ENCODE measurements at places on chromosomes 6 and 20.

DNA sequence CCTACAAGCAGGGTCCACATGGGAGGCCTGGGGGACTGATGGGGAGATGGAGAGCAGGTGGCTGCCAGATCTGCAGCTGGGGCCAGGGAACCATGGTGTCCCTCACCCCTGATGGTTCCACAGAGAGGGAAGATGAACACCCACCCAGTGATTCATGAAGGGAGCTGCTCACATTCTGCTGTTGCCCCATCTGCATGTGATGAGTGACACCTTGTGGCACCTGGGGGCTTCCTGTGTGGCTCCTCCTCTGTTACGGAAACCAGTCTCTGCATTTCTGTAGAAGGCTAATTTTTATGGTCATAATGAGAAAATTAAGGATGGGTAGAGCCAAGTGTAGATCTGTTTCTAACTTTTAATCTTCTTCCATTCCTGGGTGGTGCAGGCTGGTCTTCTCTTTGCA is 217.1 kb downstream of the SMOC2 start:
- no peak for DNase-seq

DNA sequence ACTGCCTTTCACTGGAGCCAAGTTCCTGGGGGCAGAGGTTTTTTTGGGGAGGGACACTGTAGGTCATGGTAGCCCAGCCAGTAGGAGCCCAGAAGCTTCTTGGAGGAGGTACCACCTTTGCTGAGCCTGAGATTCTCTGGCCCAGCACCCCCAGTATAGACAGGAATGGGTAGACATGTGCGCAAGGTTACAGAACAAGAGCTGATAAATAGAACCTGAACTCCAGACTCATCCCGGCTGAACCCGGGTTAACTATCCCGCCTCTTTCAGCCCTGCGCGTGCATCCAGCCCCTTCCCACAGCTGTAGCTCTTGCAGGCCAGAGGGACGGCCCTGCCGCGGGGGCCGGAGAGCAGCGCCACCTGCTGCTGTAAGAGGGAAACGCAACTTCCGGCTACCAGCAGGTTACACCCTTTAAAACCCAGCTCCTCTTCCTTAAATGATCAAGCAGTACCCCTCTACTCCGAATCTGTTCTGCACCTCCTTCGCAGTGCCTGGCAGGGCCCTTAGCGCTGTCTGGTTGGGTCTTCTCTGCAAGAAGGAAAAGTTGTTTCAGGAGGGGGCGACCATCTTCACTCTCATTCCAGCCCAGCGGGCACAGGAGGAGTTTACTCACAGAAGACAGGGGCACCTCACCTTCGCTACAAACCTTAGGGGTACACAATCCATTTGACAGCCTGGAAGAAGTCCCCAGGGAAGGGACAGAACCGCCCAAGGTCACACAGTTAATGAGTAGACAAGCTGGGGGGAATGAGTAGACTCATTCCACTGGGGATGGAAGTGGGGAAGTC is 7.5 kb downstream of the SRXN1 start:
- DNase-seq, result peak; percentile 66

- no peak for DNase-seq
These were observed 192.7 kb upstream of the TFAP2D start for GRCh38 chr6:50520326-50521266.

GRCh38 chr6:3388786-3389185 is 68.1 kb downstream of the SLC22A23 start:
- DNase-seq, result no peak

DNA sequence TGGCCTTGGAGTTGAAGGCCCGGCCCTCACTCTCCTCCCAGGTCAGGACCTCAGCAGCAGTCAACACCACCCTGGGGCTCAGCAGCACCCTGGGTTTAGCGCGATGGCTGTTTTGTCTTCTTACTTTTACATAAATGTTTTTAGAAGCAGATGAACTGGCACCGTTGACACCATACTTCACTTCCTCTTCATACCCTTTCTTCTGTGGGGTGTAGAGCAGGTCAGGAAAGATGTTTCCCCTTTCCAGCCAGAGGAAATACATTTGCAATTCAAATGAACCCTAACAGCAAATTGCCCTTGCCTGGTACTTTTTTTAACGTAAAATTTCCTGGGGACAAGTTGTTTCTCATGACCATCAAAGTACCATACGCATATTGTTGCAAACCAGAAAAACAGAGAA is 54.7 kb upstream of the SNX9 start:
- DNase-seq, result no peak

GRCh38 chr20:33811776-33812151 is 616 bp downstream of the CHMP4B start:
- DNase-seq, result no peak

GRCh38 chr6:156940221-156940620 is 163.0 kb downstream of the ARID1B start:
- no peak for DNase-seq

DNA sequence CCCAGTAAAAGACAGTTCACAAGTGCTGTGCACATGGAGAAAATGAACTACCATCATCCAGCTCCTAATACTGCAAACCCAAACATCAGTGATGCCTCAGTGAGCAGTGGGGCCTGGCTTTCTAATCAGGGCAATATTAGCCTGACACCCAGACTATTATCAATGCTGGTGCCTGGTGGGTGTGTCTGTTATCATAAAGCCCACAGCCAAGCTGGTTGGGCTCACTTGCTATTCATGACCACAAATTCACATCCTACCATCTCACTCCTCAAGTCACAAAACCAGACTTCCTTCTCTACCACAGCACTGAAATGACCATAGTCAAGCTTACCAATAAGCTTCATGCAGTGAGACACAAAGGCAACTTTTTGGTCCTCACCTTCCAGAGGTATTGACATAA is 180.8 kb upstream of the PLN start:
- no peak for DNase-seq

DNA sequence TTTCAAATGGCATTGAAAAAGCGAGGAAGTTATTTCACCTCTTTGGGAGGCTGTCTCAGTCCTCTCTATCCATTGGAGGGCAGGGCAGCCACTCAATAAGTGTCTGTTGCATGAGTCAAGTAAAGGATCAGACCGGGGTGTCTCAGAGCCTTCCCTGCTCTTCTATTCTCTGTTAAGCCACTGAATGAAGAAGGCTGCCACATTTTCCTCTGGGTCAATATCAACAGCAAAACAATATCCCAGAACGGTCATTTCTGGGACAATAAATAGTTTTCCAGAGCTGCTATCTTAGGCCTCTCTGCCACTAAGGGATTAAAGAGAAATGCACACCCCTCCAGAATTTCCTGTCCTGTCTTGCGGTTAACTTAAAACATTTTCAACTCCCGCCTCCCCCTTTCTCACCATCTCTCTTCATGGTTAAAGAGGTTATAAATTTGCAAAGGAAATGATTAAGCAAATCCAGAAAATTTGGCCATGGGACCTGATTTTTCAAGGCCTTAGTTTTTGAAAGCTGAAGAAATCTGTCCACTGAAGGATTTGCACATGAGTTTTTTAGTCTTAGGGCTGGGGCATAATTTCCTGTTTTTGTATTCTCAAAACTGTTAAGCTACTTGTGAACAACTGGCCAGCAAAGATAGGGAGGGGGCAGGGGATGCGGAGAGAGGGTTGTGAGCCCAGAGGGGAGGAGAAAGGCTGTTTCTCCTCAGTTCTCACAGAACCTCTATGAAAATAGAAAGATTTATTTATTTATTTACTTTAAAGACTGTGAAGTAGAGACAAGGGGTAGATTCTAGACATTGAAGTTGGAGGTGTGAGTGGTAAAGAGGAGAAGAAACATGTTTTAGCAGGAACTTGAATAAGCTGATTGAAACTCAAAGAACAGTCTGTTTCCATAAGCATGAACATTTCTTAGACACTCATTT is 135.7 kb downstream of the BCAS1 start:
- DNase-seq, result no peak

DNA sequence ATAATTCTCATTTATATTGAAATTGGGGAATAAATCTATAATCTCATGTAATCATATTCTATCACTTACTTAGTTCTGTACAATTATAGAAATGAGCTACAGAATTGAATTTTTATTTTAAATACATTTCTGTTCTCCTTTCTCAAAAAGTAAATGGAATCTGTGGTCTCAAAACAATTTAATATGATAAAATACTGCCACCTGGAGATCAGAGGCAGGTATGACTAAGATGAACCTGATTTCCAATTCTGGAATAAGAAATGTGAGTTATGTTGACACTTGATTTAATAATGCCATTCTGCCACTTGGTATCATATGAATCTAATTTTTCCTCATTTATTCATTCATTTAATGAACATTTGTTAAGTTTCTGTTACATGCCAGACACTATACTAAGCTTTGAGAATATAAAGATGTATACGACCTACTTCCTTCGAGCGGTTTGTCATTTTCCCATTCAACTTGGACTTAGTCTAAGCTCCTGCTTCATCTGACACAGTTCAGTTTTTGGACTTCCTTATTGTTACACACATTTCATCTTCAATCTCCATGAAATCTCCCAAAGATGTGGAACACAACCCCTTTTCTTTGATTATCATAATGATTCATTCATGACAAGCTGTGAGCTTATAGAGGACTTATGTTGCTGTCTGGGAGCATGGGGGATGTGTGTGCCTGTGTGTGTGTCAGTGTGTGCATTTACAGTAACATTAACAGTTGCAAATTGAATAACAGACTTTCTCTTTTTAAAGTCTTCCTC is 7.5 kb upstream of the CCDC28A start:
- no peak for DNase-seq

DNA sequence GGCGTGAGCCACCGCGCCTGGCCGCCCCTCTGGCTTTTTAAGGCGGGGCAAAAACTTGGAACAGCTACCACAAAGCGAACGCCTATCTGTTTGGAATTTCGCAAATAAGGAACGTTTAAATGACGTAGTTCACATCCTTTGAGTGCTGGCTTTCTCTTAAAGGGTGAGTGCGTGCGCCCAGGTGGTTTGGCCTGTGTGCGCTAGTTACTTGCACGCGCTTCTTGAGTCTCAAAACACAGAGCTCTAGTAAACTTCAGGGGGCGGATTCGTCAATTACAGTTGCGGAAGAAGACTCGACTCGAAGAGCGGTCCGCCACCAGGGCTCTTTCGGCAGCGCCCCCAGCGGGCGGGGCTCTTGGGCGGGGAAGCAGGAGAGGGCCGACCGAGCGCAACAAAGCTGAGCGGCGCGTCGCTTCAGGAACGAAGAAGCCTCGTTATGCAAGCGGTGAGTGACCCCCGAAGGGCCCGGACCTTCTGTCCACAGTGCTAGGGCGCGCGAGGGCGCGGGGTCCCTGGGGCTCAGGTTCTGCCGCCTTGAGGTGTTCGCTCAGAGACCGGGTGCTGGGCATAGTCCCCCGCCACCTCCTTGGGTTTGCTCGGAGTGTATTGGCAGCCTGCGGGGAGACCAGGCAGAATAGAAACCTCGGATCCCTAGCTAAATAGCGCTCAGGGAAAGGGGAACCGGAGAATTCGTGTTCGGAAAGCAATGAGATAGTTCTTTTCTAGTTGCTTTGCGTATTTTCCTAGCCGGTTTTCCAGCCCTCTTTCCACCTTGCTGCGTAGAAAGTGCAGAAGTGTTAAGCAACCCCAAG is at the start of gene SYCP2L:
Gene SYCP2L, plus strand, starts transcription at position 362 of the 812 bp plus-strand sequence. Its CDS starts 75 bp downstream, at position 437.
- peak; percentile 37 for DNase-seq

- no peak for DNase-seq
These were observed 138.8 kb upstream of the HMGN3 start for GRCh38 chr6:79373246-79373645.

- DNase-seq, result no peak
These were observed 158.5 kb downstream of the SASH1 start for GRCh38 chr6:148501178-148501590.

DNA sequence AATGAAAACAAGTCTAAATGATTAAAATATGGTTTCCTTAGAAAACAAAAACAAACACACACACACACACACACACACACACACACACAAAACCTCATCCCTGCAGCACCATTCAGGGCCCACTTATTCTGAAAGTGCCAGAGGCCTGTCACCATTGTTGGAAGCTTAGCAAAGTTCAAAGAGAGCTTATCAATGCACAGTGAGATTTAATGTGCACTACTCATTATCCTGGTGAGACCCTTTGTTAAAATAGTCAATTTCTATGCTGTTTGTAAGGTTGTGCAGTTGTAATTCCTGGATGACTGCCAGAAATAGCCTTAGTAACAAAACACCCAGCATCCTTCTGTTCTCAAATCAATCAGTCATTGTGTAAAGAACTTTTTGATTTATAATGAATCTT is 482.9 kb downstream of the GRIK2 start:
- no peak for DNase-seq

- peak; percentile 25 for DNase-seq
These were observed 27.3 kb upstream of the GABRR1 start for GRCh38 chr6:89244241-89244985.

GRCh38 chr20:59403261-59403961 is 103.0 kb downstream of the EDN3 start:
- peak; percentile 57 for DNase-seq

DNA sequence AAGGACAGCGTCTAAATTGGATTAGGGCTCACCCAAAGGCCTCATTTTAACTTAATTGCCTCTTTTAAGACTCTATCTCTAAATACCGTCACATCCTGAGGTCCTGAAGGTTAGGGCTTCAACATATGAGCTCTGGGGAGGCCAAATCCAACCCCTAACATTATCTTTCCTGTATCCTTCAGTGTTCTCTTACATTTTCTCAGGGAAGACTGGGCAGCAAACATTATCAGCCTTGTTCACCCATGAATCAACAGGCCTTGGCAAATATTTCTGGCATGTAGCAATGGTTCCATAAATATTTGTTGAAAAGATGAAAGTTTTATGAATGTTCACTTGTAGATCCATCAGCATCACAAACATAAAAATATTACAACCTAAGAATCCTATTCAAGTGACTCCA is 24.6 kb upstream of the FOXF2 start:
- no peak for DNase-seq

- no peak for DNase-seq
These were observed 79.8 kb downstream of the TRMT6 start for GRCh38 chr20:5870568-5870981.

DNA sequence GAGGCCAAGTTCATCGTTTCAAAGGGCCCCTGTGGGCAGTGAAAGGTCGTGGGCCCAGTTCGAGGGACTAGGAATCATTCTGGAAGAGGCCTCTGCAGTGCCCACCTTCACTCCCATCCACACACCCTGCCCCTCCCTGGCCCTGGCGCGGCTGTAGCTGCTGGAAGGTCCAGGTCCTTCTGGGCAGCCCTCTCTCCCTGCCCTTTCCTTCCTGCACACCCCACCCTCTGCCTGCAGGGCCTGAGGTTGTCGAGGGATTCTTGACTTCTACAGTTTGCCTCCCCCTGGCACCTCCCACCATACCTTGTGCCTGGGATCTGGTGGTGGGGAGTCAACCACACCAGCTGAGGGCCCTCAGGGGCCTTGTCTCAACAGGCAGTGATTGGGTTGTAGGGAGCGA is 4.5 kb upstream of the MYT1 start:
- DNase-seq, result no peak

Data from T-helper 2 cell (primary cell).